MG63 (cell line): ENCODE measurements at places on chromosomes 3 and 15. TPM values are rescaled to one million over a fixed set of nuclear protein-coding genes. Genes with fewer than 3 reads are reported as not detected.
A peak's percentile ranks its signal among the peaks of the same experiment; 100 is the strongest.

LDHAL6B gene
- not detected in 2 replicates for total RNA-seq

- no peak for DNase-seq
These were observed 991.1 kb downstream of the GBE1 start for GRCh38 chr3:80770106-80771074.

DZIP1L gene
- total RNA-seq = 14.9 and 20.1 TPM in 2 replicates

DNA sequence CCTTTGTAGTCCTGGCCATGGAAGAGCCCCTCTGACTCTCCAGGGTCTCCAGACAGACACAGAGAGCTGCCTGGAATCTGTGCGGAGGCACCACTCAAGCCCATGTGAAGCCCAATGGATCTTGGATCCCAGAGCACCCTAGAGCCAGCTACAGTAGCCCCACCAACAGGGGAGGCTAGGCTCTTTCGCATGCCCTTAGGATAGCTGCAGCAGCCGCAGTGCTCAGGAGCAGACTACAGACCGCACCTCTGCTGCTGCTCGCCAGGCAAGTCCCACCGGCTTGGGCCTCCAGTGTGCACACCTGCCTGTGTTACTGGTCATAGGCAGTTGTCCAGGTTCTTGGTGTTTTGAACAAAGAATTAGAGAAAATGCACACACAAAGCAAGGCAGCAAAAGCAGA lies 131.6 kb downstream of the SPATA16 start:
- DNase-seq = no peak

GRCh38 chr3:365268-365667 lies 168.7 kb downstream of the CHL1 start:
- no peak for DNase-seq

DNA sequence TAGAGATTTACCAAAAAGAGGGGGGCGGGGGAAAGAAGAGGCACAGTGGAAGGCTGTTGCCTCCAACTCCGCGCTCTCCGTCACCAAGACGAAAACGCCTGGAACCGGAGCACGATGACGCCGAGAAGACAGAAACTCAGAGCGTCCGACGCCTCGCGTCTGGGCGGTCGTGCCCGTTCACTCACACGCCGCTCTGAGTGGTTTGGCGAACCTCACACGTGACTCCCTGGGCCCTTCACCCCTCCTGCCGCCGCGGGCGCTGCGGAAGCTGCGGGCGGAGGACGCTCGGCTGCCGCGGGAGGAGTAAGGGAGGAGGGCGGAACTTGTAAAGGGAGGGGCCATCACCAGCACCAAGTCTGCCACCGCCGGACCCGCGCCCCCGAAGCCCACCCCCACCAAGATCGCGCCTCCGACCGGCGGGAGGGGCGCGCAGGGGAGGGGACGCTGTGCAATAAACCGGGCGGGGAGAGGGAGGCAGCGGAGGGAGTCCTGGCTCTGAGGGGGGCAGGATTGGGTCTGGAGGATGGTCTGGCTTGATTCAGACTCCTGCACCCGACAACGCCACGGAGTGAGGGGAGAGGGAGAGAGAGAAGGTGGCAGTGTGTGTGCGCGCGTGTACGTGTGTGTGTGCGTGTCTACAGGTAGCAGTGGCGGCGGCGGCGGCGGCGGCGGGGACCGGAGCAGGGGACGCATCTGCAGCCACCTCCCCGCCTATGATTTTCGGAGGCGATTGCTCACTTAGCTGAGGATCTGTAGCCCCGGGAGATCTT lies 1.9 kb upstream of the NLGN1 start:
- peak; percentile 96 for DNase-seq

DNA sequence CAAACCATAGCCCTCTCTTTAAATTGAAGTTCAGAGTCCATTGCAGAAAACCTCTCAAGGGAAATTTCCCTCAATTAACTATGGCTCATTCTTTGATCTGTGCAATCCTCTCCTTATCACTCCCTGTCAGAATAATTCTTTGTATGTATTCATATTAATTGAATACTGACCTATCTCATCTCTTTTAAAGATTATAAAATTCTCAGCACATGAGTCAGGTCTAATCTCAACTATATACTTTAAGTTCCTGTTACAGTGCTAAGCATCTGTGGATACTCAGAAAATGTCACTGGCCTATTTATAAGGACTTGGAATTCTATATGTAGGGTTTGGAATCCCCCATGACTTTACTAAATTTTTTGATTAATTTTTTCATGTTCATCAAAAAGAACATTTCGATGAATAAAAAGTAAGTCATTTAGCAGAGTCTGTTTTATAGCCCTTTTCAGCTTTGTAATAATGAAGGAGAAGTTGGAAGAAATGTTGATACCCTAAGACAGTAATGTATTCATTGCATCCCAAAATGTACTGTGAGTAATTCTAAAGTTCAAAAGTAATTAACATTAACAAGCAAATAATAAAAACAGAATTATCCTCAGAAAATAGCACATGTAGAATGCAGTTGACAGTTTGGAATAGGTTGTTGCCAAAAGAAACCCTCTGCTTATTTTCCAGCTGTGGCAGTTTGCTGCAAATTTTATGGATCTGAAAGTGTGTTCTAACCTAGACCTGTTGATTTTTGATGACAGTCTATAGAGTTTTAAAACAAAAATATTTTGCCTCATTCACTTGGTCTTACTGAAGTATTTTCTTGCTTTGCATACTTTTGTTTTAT lies 503.4 kb upstream of the CBLB start:
- no peak for DNase-seq

IL16 gene
- total RNA-seq = 0.10 and 2.3 TPM in 2 replicates

DNA sequence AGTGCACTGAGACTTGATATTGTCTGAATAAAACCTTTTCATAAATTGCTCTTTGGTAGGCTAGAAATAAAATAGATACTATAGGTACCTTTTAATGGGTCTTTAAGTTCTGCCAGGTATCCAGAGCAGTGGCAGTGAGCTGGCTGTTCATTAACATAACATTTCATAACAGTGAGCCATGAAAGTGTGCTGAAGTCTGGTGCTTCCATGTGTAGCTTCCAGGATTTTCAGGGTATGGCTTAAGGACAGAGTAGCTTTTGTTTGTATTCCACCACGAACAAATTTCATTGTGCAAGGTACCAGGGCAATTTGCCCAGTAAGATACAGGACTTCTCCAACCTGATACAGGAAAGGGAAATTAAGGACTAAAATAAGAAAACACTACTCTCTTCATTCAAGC lies 124.7 kb upstream of the NANOGP8 start:
- DNase-seq = no peak

GRCh38 chr3:127656906-127657305 lies 15.8 kb upstream of the ABTB1 start:
- DNase-seq = no peak

GRCh38 chr3:65402597-65402996 lies 636.1 kb downstream of the MAGI1 start:
- DNase-seq = peak; percentile 94

EXOSC7 gene
- 22.4 and 44.3 TPM in 2 replicates for total RNA-seq

DNA sequence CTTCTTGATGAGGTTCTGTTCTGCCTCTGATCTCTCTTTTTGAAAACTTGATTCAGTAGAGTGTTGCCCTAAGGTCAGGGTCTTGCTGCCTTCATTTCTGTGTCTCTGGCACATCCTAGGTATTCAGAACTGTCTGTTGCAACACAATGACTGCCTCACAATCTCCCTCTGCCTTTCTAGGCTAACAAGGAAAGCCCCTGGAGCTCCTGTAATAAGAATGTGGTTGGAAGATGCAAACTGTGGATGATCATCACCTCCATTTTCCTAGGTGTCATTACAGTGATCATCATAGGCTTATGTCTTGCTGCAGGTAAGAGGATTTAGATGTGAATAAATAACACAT lies 7.0 kb downstream of the C3orf52 start:
- no peak for DNase-seq

GRCh38 chr3:54531741-54532140 lies 396.1 kb downstream of the LRTM1 start:
- DNase-seq = no peak

CCR9 gene
- not detected in 2 replicates for total RNA-seq

STRIT1 gene
- total RNA-seq = not detected in 2 replicates

GRCh38 chr3:79233431-79234060 lies 534.3 kb downstream of the ROBO1 start:
- no peak for DNase-seq

- no peak for DNase-seq
These were observed 3.0 kb downstream of the SPATA16 start for GRCh38 chr3:173138026-173138425.

PLSCR2 gene
- not detected in 2 replicates for total RNA-seq

DNA sequence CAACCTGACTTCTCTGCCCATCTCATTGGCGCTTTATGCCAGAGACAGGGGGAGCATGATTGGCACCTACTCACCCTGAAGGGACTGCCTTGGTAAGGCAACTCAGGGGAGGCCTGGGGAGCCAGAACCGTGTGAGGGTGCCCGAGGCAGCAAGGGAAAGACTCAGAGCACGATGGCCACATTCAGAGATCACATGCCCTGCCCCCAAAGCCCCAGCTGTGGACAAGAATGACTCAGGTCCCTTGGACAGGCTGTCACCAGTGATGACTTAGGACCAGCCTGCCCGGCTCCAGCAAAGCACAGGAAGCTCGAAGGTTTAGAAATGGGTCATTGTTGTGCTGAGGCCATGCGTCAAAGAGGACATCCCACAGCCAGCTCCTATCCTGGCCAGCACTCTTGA lies 49.1 kb upstream of the LIMD1 start:
- DNase-seq = no peak

PAK6 gene
- 3.9 TPM in 1 of 2 replicates, not detected in the other for total RNA-seq
